Hair follicular keratinocyte (primary cell): ENCODE measurements at places on chromosomes 3 and 15. TPM values are rescaled to one million over a fixed set of nuclear protein-coding genes. Genes with fewer than 3 reads are reported as not detected.

The COL6A5 gene
- total RNA-seq = not detected in 2 replicates

The HTR3E gene
- not detected in 2 replicates for total RNA-seq

The SKOR1 gene
- 0.08 TPM in 1 of 2 replicates, not detected in the other for total RNA-seq

The LINGO1 gene
- not detected in 2 replicates for total RNA-seq

The RLBP1 gene
- total RNA-seq = not detected in 2 replicates

The FES gene
- total RNA-seq = 1.9 and 2.1 TPM in 2 replicates

The FHIT gene
- 1.8 and 2.0 TPM in 2 replicates for total RNA-seq

The OR4M2 gene
- not detected in 2 replicates for total RNA-seq

The MME gene
- total RNA-seq = 2.9 and 3.1 TPM in 2 replicates

The GAP43 gene
- not detected in 2 replicates for total RNA-seq

The DCBLD2 gene
- 122 and 246 TPM in 2 replicates for total RNA-seq

The LRRC31 gene
- not detected in 2 replicates for total RNA-seq

The MB21D2 gene
- total RNA-seq = 7.7 and 9.2 TPM in 2 replicates

The SH2D7 gene
- not detected in 2 replicates for total RNA-seq

The CACNA2D3 gene
- not detected in 2 replicates for total RNA-seq

The DRD3 gene
- not detected in 2 replicates for total RNA-seq

The LTF gene
- total RNA-seq = not detected in 2 replicates

The ABI3BP gene
- 2.2 and 2.7 TPM in 2 replicates for total RNA-seq
